ENCODE measurements at places on chromosomes 4 and X.
A peak's percentile ranks its signal among the peaks of the same experiment; 100 is the strongest.

- DNase-seq, result no peak
Observed at GRCh38 chrX:2384486-2384885, 116.3 kb downstream of the DHRSX start.

DNA sequence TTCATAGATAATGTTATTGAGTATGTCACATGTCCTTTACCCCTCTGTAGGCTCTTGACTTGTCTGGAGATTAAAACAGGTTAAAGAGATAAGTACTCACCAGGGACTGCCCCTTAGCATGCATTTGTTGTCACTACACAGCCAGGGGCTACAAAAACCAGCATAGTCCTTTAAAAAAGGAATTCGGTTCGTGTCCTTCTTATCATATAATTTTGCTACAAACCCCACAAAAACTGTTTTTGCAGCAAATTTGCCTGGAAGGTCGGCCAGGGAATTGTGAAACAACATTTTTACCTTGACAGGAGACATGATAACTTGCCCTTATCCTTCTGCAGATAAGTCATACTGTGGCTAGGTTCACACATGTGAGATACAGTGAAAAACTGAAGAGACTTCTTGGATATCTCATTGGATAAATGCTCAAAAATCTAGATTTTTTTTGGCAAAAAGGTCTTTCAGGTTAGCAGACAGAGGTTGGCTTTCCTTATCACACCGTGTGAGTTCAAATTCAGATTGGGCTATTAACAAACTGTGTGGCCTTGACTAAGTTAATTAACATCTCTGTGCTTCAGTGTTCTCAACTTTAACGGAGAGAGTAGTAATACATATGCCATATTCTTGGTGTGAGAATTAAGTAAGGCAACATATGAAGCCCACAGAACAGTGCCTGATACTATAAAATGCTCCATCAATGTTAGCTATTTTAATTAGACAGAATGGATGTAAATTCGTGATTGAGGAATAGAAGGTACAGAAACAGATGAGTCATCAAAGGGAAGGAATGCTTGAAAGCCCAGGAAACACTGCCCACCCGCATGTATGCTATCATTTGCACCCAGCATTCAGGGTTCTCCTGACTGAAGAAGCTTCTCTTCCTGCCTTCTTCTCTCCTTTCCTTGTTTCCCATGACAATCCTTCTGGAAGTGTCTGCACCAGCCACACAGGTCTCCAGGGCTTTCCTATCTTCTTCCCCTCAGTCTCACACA, 30.0 kb downstream of the FAM9C start:
- DNase-seq, result no peak

- DNase-seq, result no peak
Observed at GRCh38 chr4:84778041-84778440, 188.4 kb downstream of the WDFY3 start.

DNA sequence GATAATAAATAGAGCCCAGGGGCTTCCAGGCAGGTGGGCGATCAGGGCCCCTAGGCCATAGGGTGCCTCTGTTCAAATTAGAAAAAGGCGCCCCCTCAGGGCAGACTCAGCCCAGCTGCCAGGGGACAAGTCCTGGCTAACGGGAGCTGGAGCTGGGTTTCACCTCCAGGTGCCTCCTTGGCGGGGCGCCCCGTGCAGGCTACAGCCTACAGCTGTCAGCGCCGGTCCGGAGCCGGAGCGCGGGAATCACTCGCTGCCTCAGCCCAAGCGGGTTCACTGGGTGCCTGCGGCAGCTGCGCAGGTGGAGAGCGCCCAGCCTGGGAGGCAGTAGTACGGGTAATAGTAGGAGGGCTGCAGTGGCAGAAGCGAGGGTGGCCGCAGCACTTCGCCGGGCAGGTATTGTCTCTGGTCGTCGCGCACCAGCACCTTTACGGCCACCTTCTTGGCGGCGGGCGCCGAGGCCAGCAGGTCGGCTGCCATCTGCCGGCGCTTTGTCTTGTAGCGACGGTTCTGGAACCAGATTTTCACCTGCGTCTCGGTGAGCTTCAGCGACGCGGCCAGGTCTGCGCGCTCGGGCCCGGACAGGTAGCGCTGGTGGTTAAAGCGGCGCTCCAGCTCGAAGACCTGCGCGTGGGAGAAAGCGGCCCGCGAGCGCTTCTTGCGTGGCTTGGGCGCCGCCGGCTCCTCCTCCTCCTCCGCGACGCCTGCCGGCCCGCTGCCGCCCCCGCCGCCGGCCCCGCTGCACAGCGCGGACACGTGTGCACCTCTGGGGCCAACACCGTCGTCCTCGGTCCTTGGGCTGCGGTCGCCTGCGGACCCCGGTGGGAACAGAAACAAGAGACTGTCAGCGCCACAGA, 2.4 kb downstream of the NKX3-2 start:
- DNase-seq, result no peak

GRCh38 chr4:2291705-2292645, 30.1 kb upstream of the MXD4 start:
- no peak for DNase-seq

DNA sequence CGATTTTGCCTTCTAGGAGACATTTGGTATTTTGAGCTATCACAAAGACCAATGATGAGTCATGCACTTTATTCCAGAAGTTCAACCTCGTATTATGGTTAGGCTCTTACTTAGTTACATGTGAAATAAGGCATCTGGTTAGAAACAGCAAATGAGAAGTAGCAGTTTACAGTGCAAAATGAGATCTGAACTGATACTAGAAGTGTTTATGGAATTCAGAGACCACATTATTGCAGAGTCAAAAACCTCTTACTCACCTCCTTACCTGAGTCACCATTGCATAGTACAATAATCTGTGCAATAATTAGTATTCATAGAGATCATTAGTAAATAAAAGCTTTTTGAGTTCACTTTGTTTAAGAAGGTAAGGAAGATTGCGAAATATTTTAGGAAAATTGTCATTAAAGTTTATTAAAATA, 38.7 kb downstream of the SEC24B start:
- DNase-seq, result peak; percentile 10

DNA sequence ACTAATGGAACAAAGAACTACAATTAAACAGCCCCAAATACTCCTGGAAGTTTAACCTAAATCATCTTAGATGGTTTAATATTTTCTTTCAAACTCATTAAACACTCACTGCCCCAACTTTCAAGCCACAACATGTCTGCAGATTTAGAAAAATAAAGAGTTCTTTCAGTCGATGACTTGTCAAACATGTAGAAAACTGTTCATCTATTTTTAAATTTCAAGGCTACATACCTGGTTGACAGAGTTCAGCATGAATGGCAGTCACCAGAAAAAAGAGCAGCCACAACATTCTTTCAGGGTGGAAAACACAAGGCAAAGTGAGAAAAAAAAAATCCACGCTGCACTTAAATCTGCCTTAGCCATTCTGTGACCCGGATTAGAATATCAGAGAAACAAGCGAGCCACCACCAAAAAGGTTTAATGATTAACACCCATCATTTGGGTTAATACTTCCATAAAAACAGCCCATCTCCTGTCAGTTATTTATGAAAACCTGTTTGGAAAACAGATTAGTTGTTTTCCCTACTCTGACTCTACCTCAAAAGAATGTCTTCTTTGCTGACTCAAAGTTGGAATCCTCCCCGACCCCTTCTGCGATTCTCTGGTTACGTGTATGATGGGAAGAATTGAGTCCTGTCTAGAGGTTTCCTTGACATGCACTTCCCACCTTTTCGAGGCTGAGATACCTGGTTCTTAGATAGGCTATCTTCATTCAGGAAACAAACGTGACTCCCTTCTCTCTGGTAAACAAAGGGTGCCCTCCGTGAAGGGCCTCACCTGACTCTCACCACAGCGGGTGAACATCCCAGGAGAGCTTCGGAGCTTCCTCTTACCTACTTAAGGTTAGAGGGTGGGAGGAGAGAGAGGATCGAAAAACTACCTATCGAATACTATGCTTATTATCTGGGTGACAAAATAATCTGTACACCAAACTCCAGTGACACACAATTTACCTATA, at the start of gene CLTRN:
Gene CLTRN, minus strand, starts transcription at position 319 of the 958 bp plus-strand sequence. Its CDS starts 30 bp downstream, at position 289.
- no peak for DNase-seq

- DNase-seq, result no peak
Observed at GRCh38 chr4:80646061-80646460, 310.5 kb downstream of the CFAP299 start.

DNA sequence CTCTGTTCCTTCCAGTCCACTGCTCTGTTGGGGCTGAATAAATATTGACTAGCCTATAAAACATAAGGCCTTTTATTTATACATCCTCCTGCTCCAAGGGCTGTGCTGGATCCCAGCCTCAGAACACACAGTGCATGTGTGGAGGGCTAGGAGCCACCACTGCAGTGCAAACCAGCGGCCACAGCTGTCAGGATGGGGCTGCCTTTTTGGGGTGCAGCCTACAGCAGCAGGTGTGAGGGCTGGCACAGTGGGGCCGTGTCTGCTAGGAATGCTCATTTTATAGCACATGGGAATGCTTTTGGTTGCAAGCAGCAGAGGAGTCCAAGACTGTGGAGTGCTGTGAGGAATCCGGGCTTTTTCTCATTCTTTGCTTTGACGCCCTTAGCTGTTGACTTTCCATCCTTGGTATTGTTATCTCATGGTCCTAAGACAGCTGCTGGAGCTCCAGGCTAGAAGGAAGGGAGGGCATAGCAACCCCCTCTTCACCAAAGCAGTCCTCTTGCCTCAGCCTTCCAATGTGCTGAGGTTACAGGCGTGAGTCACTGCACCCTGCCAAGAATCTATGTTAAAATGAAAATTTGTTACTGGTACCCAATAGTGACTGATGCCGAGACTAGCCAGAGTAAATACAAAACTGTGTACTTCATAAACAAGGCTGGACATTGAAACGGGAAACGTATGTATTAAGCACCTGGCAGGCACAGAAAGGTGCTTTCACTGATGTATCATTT, 334.3 kb upstream of the GATB start:
- DNase-seq, result no peak

DNA sequence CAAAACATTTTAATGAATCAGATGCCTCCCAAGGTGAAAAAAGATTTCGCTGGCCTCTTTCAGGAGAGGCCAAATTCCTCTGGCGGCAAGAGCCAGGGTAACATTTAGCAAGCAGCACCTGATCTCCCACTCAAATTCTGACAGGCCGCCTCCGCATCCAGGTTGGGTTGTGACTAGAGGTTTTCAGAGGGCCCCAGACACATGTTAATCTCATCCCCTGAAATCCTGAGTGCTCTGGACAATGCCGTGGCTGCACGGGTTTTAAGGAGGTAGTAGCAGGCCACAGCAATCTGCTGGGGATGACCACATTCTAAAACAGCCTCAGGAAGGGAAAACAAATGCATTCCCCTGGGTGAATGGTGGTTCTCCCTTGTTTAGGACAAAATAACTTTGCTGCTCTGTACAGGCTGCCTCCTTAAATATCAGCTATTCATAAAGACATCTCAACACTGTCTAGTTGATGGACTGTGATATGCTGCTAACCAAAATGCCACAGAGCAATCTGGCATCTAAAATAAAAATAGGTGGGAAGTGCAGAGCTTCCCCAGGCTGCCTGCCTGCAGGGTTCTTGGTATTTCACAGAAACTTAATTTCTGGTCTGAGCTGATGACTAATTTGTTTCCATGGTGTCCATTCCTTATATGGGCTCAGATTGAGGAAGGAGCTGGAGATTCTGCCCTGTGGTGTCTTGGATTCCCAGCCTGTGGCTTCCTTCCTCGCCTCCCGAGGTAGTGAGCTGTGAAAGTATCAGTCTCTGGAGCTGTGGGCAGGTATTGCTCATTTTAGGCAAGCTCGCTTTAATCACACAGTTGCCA, 202.0 kb downstream of the DCLK2 start:
- DNase-seq, result peak; percentile 88

DNA sequence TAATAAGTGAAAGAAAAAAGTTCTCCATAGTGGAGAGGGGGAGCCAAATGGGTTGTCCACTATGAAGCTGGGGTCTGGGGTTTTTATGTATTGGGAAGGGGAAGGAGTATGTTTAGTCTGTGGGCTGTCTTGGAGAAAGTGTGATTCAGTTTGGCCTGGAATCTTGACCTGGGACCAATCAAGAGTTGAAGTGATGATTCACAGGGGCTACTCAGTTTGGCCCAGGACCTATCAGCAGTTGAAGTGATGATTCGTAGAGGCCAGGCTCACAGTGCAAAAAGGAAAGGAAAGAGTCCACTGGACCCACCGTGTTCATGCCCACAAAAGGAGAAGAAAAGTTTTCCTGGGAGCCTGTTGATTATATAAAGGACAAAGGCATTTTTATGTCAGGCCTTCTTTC, 47.3 kb upstream of the RAB9B start:
- peak; percentile 1 for DNase-seq

DNA sequence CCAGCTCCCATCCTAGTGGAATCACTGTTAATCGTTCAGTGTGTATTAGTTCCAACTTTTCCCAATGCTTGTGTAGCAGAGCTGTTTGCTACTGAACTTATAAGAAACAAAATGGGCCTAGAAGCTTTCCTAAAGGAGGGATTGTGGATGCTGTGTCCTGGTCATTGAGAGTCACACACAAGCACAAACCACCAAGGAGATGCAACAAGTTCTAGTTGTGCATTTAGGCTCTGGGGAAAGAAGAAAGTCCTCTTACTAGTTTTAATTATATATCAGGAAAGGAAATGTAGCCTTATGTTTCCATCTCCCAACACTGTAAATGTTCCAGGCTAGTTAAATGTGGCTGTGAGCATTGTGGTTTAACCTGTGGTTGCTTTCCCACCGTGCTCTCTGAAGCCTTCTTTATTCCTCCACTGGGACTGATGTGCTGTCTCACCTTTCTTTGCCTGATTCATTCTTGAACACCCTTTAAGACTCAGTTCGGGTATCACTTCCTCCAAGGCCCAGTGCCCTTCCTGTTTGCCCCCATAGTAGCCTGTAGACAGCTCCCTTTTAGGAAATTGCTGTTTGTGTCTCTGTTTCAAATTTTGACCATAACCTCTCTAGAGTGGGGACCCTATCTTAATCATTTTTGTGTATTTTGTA, 34.3 kb downstream of the ATP10D start:
- no peak for DNase-seq

- no peak for DNase-seq
Observed at GRCh38 chr4:94298725-94299252, 43.8 kb downstream of the HPGDS start.

DNA sequence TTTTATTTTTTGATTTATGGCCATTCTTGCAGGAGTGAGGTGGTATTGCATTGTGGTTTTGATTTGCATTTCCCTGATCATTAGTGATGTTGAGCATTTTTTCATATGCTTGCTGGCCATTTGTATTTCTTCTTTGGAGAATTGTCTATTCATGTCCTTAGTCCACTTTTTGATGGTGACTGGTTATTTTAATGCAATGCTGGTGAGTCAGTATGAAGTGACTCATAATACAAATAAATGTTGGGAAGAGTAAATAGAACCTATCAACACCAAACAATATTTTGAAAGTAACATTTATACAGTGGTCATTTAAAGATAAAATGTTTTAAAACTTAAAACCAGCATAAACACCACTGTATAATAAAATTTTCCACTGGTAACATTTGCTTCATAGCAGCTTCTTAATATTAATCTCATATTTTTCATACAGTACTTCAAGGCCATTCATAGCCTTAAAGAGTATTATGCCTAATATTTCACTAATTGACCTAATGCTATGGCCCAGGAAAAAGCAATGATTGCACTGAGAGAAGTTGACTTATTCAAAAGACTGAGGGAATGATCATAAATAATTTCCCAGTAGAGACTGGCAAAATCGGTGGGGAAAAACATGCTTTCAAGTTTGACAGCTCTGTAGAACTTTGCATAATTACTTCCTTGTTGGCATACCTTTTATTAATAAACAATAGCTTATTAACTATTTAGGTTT, 33.9 kb downstream of the CASK start:
- DNase-seq, result no peak

Data from fibroblast of skin of left quadriceps (primary cell).